Neural crest cell (in vitro differentiated cells): ENCODE measurements at places on chromosomes 6 and 20.

DNA sequence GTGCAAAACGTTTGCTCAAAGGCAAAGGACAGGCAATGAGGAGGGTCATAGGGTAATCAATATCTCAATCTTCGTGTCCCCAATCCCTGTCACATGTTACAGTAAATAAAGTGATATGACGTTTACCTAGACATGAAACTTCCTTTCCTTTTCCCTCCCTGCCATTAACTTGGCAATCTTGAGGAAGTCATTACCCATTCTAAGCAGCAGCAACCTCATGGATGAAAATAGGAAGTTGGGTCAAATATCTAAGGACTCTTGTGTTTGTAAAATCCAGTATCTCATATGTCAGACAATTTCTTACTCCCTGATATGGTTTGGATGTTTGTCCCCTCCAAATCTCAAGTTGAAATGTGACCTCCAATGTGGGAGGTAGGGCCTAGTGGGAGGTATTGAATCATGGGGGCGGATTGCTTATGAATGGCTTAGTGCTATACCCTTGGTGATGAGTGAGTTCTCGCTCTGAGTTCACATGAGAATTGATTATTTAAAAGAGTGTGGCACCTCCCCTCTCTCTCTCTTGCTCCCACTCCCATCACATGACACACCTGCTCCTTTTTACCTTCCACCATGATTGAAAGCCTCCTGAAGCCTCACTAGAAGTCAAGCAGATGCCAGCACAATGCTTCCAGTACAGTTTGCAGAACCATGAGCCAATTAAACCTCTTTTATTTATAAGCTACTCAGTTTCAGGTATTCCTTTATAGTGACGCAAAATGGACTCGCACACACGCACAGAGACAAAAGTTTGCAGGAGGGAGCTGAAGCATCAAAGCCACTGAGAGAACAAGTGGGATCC is 545.9 kb upstream of the JARID2 start:
- no peak for DNase-seq
- H3K27ac ChIP-seq = no peak overlapping the region
- no peaks in the 10 kb centered on the region for H3K4me1 ChIP-seq
- H3K27me3 ChIP-seq = peaks cover 4% of the 10 kb centered on the region
- no peak overlapping the region for H3K4me3 ChIP-seq
- no peaks in the 10 kb centered on the region for H3K36me3 ChIP-seq

- no peak overlapping the region for H3K4me3 ChIP-seq
- H3K4me1 ChIP-seq = no peaks in the 10 kb centered on the region
- H3K27ac ChIP-seq = no peak overlapping the region
- H3K27me3 ChIP-seq = no peaks in the 10 kb centered on the region
These were observed 133.9 kb downstream of the BTBD9 start for GRCh38 chr6:38505826-38506225.

- no peaks in the 10 kb centered on the region for H3K27me3 ChIP-seq
- H3K4me1 ChIP-seq = peaks cover 54% of the 10 kb centered on the region
- H3K36me3 ChIP-seq = no peaks in the 10 kb centered on the region
- peak overlapping the region; percentile 97 for H3K4me3 ChIP-seq
- DNase-seq = no peak
These were observed 3.5 kb downstream of the AKIRIN2 start for GRCh38 chr6:87698547-87699006.

- no peak overlapping the region for H3K4me3 ChIP-seq
- no peaks in the 10 kb centered on the region for H3K36me3 ChIP-seq
- no peaks in the 10 kb centered on the region for H3K27me3 ChIP-seq
- DNase-seq = no peak
These were observed 687.0 kb downstream of the KIF16B start for GRCh38 chr20:15886250-15886649.

DNA sequence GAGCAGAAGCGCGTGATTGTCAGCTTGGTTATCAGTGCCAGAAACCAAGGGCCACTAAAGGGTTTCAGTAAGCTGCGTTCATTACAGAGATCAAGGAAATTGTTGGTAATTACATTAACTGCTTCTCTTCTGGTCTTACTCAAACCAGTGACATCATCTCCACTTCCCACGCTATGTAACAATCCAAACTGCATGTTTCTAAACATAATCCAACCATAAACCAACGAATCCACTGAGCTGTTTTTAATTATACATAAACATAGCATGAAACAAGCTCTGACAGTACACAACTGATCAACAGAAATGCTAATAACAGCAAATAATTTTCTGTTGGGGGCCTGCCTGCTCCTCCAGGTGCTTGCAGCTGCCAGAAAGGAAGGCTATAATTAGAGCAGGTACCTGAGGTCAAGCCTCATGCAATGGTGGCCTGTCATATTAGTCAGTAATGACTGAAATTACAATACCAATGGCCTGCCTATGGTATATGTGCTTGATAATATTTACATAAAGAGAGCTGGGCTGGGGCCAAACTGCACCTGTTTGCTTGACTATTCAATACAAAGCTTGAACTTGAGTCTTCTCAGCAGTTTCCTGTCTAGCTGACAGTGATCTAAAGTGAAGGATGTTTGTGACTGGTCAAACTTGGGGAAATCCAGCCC is 40.1 kb downstream of the ILRUN start:
- peaks cover 4% of the 10 kb centered on the region for H3K36me3 ChIP-seq
- no peak overlapping the region for H3K4me3 ChIP-seq

- H3K4me3 ChIP-seq = no peak overlapping the region
- no peak overlapping the region for H3K27ac ChIP-seq
- H3K4me1 ChIP-seq = no peaks in the 10 kb centered on the region
- no peaks in the 10 kb centered on the region for H3K27me3 ChIP-seq
- no peak for DNase-seq
- no peaks in the 10 kb centered on the region for H3K36me3 ChIP-seq
These were observed 607.4 kb downstream of the MAFB start for GRCh38 chr20:40081653-40082052.

- no peaks in the 10 kb centered on the region for H3K4me1 ChIP-seq
- no peaks in the 10 kb centered on the region for H3K36me3 ChIP-seq
- H3K27ac ChIP-seq = no peak overlapping the region
- H3K4me3 ChIP-seq = no peak overlapping the region
These were observed 2.0 kb upstream of the GTSF1L start for GRCh38 chr20:43728686-43729255.

GRCh38 chr6:119138906-119139541 is 60.6 kb upstream of the FAM184A start:
- H3K4me1 ChIP-seq = no peaks in the 10 kb centered on the region
- DNase-seq = no peak
- H3K4me3 ChIP-seq = no peak overlapping the region
- H3K27ac ChIP-seq = no peak overlapping the region
- H3K27me3 ChIP-seq = no peaks in the 10 kb centered on the region

GRCh38 chr6:135212020-135212806 is 31.1 kb downstream of the MYB start:
- no peak overlapping the region for H3K27ac ChIP-seq
- H3K4me3 ChIP-seq = no peak overlapping the region
- no peaks in the 10 kb centered on the region for H3K4me1 ChIP-seq
- H3K27me3 ChIP-seq = no peaks in the 10 kb centered on the region

GRCh38 chr6:107670792-107671199 is 153.3 kb downstream of the SCML4 start:
- peak overlapping the region; percentile 62 for H3K4me3 ChIP-seq
- DNase-seq = peak; percentile 44
- H3K27me3 ChIP-seq = no peaks in the 10 kb centered on the region

GRCh38 chr6:165092881-165093595 is 216.4 kb downstream of the C6orf118 start:
- H3K27ac ChIP-seq = no peak overlapping the region
- H3K4me1 ChIP-seq = peaks cover 11% of the 10 kb centered on the region
- H3K4me3 ChIP-seq = no peak overlapping the region
- H3K36me3 ChIP-seq = peaks cover 18% of the 10 kb centered on the region
- DNase-seq = no peak

GRCh38 chr6:97465877-97466561 is 183.0 kb upstream of the MMS22L start:
- H3K27me3 ChIP-seq = no peaks in the 10 kb centered on the region
- no peak for DNase-seq
- peaks cover 31% of the 10 kb centered on the region for H3K4me1 ChIP-seq
- peak overlapping the region; percentile 35 for H3K4me3 ChIP-seq
- H3K36me3 ChIP-seq = no peaks in the 10 kb centered on the region

- H3K36me3 ChIP-seq = peaks cover 3% of the 10 kb centered on the region
- no peaks in the 10 kb centered on the region for H3K4me1 ChIP-seq
- DNase-seq = no peak
- no peak overlapping the region for H3K4me3 ChIP-seq
- H3K27me3 ChIP-seq = no peaks in the 10 kb centered on the region
These were observed 136.0 kb upstream of the NRSN1 start for GRCh38 chr6:23989885-23990533.

DNA sequence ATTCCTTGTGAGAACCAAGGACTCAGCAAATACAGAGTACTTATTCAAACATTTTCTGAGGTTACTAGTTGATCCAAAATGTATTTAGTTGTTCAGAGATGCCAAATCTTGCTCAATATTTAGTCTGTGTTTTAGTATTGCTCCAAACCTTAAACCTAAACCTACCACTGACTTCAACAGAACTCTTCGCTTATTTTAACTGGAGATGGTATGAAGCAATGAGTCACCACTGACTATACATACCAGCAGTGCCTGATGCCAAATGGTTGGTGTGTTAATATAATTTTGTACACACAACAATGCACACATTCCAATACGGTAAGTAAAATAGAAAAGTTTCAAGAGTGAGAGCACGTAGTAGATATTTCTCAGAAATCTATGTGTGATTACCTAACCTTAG is 1.9 kb upstream of the SPTLC3 start:
- H3K27me3 ChIP-seq = no peaks in the 10 kb centered on the region
- DNase-seq = no peak
- no peaks in the 10 kb centered on the region for H3K36me3 ChIP-seq
- H3K4me3 ChIP-seq = no peak overlapping the region

- H3K27me3 ChIP-seq = no peaks in the 10 kb centered on the region
- H3K4me3 ChIP-seq = no peak overlapping the region
These were observed 138.1 kb downstream of the ATXN1 start for GRCh38 chr6:16623029-16623653.

DNA sequence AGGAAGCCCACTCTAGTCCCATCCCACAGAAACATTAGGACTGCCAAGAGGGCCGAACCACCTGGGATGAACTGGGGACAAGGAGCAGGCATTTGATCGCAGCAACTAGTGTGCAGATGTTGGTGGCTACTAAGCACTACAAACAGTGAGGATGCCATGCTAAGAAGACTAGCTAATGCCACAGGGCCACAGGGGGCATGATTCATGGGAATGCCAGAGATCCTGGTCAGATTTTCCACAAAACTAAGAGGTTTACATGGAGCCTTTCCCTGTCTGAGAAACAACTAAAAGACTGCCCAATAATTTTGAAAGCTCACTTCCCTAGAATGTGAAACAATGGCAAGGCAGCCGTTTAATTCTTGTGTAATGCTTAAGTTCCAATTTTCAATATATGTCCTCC is 375.9 kb upstream of the PTCHD4 start:
- H3K27me3 ChIP-seq = no peaks in the 10 kb centered on the region
- DNase-seq = no peak
- no peak overlapping the region for H3K4me3 ChIP-seq
- no peaks in the 10 kb centered on the region for H3K36me3 ChIP-seq

DNA sequence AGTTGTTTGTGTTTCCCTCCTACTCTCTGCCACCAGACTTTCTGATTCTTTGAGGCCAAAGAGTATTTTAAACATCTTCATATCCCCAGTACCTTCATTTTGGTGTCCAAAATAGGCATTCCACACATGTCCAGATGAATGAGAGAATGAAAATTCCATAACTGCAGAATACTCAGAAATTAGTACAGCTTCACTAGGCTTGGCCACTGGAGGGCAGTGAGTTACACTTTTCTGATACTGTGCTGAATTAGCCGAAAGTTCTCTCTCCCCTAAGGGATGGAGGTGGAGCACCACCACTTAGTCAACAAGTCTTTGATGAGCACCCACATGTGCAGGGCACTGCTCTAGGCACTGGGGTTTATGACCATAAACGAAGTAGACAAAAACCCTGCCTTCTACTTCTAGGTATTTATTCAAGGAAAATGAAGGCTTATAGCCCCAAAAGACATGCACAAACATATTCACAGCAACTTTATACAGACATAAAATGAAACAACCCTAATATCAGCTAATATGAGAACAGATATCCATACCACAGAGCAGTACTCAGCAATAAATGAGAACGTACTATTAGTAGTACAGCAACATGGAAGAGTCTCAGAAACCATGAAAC is 46.1 kb upstream of the TMEM217 start:
- H3K36me3 ChIP-seq = no peaks in the 10 kb centered on the region
- H3K27ac ChIP-seq = no peak overlapping the region
- peaks cover 8% of the 10 kb centered on the region for H3K4me1 ChIP-seq
- DNase-seq = peak; percentile 20
- H3K4me3 ChIP-seq = no peak overlapping the region

- H3K36me3 ChIP-seq = no peaks in the 10 kb centered on the region
- no peak for DNase-seq
- H3K27ac ChIP-seq = no peak overlapping the region
- peaks cover 36% of the 10 kb centered on the region for H3K4me1 ChIP-seq
These were observed 4.7 kb downstream of the TULP1 start for GRCh38 chr6:35508027-35508426.

DNA sequence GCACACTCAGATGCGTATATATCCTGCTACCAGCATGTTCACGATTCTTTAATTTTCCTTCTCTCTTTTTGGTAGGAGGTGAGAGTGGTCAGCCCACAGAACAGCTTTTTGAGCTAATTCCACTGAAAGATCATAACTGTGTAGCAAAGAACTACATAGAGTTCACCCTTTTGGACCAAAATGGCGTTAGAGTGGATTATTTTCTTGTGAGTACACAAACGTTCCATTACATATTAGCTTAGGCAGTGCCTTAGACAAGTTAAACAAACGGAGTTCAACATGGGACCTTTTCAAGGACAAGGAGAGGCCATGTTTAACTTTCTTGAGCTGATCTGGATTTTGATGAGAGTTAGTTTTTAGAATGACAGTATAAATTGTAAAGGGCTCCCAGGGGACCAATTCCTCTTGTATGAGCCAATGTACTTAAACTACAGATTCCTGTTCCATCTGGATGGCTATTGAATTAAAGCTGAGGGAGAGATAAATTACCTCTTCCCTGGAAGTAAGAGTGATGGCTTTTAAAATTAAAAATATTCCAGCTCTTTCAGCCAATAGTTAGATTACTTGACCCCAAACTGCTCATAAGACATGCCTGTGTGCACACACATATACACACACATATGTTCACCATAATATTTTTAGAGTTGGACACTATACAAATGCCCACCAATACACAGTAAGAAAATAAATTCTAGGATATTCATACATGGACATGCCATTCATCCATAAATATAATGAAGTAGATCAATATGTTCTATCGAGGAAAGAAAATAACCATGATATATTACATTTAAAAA is 25.6 kb upstream of the ARMH2 start:
- no peak overlapping the region for H3K27ac ChIP-seq
- H3K4me1 ChIP-seq = no peaks in the 10 kb centered on the region
- no peak overlapping the region for H3K4me3 ChIP-seq

DNA sequence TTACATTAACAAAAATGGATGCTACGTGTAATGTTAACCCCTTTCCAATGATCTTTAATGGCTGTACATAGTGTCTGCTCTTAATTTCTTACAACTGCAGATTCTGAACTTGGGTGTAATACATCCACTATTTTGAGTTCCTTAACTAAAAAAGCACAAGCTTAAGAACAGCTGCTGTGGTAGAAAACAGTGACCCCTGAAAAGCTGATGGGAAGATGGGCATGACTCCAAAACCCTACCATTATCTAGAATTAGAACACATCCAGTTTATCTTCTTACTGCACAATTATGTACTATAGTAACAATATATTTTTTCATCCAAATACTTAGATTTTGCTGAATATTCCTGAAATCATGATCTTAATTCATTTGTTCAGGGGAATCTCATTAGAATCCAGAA is 49.3 kb downstream of the LYRM4 start:
- H3K4me3 ChIP-seq = no peak overlapping the region
- peaks cover 22% of the 10 kb centered on the region for H3K4me1 ChIP-seq
- H3K27me3 ChIP-seq = no peaks in the 10 kb centered on the region
